Foreskin keratinocyte (primary cell): ENCODE measurements at places on chromosomes 3 and 15. TPM values are rescaled to one million over a fixed set of nuclear protein-coding genes. Genes with fewer than 3 reads are reported as not detected.

Gene ZMYND10
- 0.53 and 0.58 TPM in 2 replicates for polyA plus RNA-seq

Gene AP2M1
- 328 and 329 TPM in 2 replicates for polyA plus RNA-seq

Gene CELSR3
- polyA plus RNA-seq = 0.42 and 0.46 TPM in 2 replicates

Gene ITGA11
- polyA plus RNA-seq = not detected in 2 replicates

GRCh38 chr15:90033006-90033405 lies 31.9 kb downstream of the ZNF710 start:
- DNase-seq = no peak

Gene PIGZ
- polyA plus RNA-seq = 1.0 and 1.9 TPM in 2 replicates

DNA sequence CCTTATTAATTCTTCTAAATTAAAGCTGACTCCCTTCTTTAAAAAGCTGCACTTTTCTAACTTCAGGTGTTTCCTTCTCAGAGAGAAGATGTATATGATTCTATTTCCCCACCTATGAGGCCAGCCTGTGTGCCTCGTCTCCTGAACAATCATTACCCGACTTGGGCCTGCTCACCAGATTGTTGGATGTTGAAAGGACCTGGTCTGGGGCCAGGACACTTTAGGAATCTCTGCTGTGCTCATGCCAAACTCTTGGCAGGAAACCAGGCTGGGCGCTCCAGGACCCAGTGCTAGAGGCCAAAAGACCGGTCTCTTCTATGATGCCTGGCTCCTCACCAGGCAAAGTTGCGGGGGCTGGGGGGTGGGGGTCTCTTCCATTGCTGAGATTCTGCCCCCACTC lies 16.9 kb upstream of the LRRC31 start:
- no peak for DNase-seq

- no peak for DNase-seq
Measured at GRCh38 chr15:94258246-94258645, 26.9 kb downstream of the MCTP2 start.

Gene UNC45A
- 46.5 and 52.5 TPM in 2 replicates for polyA plus RNA-seq

Gene SPINK8
- polyA plus RNA-seq = not detected in 2 replicates

Gene LRRC31
- polyA plus RNA-seq = not detected in 2 replicates

DNA sequence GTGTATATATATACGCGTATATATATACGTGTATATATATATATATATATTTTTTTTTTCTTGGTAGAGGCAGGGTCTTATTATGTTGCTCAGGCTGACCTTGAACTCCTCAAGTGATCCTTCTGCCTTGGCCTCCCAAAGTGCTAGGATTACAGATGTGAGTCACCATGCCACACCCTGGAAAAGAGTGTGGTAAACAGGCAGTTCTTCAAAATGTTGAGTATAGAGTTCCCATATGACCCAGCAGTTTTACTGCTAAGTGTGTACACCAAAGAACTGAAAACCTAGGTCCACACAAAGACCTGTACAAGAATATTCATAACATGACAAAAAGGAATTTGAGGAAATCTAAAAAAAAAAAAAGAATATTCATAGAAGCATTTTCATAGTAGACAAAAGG lies 71.8 kb upstream of the GCNT3 start:
- no peak for DNase-seq

- DNase-seq = peak; percentile 69
Measured at GRCh38 chr3:109702252-109702651, 364.9 kb upstream of the DPPA4 start.

DNA sequence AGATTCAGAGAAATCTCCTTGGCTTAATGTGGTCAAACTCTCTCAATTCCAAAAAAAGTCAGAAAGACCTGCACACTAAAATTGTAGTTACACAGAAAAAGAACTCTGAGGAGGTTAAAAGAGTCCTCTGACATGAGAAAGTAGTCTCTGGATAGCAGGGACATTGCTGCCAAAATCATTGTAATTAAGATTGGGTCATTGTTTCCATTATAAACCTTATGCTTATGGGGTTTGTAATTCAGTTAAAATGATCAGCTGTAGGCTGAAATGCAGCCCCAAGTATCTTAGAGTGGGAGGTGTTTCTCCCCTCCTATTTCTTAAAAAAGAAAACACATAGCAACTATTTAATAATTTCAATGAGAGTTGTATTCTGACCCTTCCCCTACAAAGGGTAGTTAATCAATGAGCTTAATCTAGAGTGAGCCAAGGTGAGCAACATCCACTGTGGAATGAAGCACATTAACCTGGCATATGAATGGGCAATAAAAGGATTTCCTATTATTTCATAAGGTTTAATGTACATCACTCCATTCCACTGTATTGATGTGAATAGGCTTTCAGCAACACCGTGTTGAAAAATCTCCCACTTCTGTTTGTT lies 406.9 kb downstream of the TIGIT start:
- DNase-seq = no peak

Gene CYP1A2
- polyA plus RNA-seq = not detected in 2 replicates

DNA sequence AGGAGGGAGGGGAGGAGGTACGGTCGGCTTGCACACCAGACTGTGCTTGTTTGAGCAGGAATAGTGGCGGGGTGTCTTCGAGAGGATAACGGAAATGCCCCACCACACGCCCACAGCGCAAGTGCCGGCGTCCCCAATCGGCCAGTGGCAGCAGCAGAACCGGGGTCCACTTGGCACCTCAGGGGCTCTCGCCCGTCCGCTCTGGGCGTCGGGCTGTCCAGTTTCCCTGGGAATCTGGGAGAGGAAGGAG lies 53.7 kb downstream of the CCDC54 start:
- DNase-seq = no peak

DNA sequence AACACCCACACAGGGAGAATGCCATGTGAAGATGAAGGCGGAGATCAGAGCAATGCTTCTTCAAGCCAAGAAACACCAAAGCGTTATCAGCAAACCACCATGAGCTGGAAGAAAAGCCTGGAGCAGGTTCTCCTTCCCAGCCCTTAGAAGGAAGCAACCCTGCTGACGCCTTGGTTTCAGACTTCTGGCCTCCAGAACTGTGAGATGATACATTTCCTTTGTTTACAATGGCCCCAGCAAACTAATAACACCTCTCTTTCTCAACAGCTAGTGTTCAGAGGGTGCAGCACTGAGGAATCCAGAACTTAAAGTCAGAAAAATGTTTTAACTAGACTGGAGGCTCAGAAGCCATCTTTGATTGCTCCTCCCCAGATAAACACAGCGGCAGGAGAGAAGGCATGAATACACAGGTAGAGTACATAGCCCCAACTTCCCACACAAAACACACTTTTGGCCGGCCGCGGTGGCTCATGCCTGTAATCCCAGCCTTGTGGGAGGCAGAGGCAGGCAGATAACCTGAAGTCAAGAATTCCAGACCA lies 132.4 kb upstream of the LPP start:
- DNase-seq = no peak

Gene NMNAT3
- 0.93 and 1.0 TPM in 2 replicates for polyA plus RNA-seq

- DNase-seq = no peak
Measured at GRCh38 chr3:16666206-16666605, 61.0 kb upstream of the DAZL start.

Gene CCDC54
- polyA plus RNA-seq = not detected in 2 replicates

DNA sequence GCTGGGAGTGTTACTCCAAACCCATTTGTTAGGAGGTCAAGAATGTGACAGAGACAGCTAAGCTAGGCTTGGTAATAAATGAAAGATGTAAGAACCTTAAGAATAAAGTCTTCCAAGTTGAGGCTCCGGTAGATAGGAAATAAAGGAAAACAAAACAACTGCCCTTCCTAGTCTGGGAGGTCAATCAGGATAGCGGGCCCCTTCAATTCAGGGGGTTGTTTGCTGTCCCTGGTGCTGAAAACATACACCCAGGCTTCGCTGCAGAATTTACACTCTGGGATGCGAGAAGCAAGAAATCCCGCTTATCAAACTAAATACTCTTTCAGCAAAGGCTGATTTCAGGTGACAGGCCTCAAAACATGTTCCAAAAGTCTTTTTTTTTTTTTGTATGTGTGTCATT lies 393.4 kb downstream of the NTRK3 start:
- DNase-seq = peak; percentile 15

GRCh38 chr3:191343115-191343514 lies 12.8 kb upstream of the UTS2B start:
- DNase-seq = no peak

DNA sequence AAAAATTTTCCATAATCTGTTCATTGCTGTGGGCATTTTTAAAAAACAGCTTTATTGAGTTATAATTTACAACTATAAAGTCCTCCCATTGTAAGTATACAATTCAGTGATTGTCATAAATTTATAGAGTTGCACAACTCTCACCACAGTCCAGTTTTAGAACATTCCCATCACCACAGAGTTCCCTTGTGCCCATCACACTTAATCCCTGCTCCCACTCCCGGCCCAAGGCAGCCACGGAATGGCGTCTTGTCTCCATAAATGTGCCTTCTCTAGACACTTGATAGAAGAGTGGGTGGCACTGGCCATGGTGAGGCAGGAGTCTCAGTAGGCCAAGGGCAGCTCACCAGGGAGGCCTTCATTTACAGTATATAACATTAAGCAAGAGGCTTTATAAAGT lies 6.3 kb downstream of the TSEN2 start:
- no peak for DNase-seq

- no peak for DNase-seq
Measured at GRCh38 chr3:164418414-164418813, 659.9 kb downstream of the SI start.

Gene UQCRC1
- polyA plus RNA-seq = 369 and 377 TPM in 2 replicates

Gene DZIP3
- polyA plus RNA-seq = 0.96 and 1.3 TPM in 2 replicates

- DNase-seq = no peak
Measured at GRCh38 chr3:179398574-179399231, 51.2 kb downstream of the MFN1 start.

DNA sequence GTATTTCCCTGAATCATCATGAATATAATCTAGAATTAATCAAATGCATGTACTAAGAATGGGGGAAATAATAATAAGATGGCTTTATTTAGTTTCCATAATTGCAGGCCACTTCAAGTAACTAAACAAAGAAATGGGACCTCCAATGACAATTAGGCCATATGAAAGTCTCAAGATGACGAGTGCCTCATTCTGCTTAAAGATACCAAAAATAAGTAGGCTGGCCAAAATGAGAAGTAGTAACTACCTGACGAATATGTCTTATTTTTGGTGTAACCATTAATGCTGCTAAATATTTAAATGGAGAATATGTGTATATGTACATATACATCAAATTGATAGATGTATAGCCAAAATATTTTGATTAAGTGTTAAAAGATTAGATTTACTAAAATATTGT lies 932.6 kb downstream of the EPHA3 start:
- no peak for DNase-seq

- no peak for DNase-seq
Measured at GRCh38 chr3:160886421-160886820, 130.4 kb downstream of the PPM1L start.

- DNase-seq = no peak
Measured at GRCh38 chr15:22908830-22909229, 70.4 kb downstream of the NIPA2 start.

GRCh38 chr3:121924734-121925133 lies 30.5 kb downstream of the SLC15A2 start:
- DNase-seq = no peak

DNA sequence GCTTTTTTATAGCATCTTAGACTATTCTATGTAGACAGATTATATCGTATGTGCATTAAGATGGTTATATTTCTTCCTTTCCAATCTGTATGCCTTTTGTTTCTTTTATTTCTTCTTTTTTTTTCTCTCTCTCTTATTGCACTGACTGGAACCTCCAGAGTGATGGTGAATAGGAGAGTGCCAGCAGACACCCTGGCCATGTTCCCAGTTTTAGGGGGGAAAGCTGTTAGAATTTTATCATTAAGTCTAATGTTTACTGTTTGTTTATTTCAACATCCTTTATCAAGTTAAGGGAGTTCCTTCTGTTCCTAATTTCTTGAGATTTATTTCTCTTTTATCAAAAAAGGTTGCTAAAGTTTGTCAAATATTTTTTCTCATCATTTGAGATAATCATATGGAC lies 116.6 kb upstream of the LRTM1 start:
- no peak for DNase-seq

DNA sequence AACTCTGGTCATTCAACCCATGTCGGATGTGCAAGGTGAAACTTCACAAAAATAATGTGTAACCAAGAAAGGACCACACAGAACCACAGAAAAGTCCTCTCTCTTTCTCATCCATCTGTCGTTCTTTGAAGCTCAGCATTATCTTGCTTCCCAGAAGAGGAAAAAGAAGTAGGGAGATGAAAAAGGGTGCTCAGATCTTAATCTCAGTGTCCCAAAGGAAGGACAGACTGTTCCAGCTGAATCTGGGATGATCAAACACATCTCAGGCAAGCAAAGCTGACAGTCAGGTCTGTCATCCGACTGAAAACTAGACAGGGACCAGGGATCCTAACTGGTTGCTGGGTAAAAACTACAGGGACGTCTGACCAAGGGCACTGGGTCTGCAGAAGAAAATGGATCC lies 16.2 kb downstream of the ARHGEF3 start:
- DNase-seq = no peak

- no peak for DNase-seq
Measured at GRCh38 chr15:66164788-66165187, 88.8 kb downstream of the MEGF11 start.

Gene SAXO2
- 1.0 and 1.2 TPM in 2 replicates for polyA plus RNA-seq

- peak; percentile 77 for DNase-seq
Measured at GRCh38 chr3:36678216-36679013, 85.9 kb downstream of the DCLK3 start.
